ENCODE measurements at places on chromosomes 1 and 21.
A peak's percentile ranks its signal among the peaks of the same experiment; 100 is the strongest.

DNA sequence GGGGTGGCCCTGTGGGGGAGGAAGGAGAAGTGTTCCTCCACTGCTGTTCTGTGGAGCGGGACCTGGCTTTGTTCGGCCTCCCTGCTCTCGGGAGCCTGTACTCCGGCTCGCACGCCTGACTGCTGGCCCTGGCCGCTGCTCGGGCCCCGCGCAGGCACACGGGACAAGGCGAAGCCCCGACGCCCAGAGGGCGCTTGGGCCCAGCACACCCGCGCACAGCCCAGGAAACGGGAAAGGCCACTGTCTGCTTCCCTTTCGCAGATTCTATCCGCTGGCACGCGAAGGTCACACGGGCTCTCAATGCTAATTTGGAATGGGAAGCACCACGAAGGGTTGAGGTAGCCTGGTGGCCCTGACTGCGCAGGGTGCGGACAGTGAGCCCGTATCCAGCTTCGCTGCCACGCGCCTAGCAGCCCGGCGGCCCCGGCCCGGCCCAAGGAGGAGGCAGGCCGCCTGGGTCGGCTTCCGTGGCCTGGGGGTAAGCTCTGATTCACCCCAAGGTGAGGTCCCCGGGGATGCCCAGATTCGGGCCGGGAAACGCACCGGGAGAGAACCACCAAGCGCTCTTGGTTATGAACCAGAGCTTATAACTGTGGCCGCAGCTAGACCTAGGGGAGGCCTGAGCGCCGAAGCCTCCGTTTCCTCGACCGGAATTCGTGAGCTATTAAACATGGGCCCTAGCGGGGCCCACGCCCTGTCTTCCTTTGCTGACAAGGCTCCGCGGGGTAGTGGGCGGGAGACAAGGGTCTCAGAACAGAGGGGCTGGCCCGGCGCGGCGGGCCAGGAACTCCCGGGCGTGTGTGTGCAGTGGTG is 19.7 kb upstream of the TBX15 start:
- DNase-seq = no peak

DNA sequence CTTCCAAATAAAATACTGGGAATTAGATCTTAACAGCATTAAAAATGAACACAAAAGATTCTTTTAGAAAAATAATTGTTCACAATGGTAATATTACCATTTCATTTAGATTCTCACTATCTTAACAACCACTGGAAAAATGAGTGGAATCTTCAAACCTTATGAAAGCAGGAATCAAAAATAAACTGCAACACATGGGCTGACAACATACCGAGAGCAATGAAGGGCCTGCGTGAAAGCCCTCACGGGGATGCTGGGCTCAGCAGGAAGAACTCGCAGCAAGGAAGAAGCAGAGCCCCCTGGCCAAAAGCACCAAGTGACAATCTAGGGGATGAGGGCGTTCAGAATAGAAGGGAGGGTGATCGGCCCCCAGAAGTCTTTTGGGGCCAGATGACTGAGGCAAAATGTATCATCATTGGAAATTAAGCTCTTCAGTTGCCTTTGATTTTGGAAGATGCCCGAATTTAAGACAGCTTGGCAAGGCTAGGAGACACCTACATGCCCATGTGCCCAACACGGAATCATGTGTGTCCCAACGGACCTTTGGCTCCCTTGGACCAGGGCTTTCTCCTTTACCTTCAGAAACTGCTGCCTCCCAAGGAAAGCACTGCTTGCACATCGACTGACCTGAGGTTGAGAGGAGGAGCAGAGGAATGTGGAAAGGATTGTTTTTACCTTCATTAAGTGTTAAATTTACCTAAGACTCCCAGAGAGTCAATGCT is 103.9 kb downstream of the TGFBR3 start:
- DNase-seq = no peak

GRCh38 chr1:84330125-84330984 is 28.8 kb downstream of the SAMD13 start:
- DNase-seq = no peak

DNA sequence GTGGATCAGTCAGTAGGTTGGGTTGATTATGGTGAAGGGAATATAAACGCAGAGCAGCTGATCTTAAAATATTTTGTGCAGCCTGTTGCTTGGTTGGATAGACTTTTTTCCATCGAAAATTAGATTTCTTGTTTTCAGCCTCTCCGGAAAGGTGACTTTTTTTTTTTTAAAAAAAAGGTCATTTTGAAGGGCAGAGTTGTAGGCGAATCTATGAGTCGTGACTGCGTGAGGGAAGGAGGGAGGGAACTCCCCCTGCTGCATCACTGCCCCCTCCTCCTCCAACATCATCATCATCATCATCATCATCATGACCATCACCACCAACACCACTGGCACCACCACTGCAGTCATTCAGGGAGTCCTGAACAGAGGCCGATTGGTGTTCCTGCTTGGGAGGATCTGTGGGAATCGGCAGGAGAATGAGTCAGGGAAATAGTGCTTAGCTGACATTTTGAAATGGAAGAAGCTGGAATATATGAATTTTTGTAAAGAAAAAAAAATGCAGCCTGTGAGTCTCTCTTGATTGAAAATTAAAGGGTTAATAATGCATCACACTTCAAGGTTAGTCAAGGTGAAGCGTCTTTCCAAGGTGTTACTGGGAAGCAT is 1.2 kb downstream of the ATP1B1 start:
- DNase-seq = peak; percentile 19

DNA sequence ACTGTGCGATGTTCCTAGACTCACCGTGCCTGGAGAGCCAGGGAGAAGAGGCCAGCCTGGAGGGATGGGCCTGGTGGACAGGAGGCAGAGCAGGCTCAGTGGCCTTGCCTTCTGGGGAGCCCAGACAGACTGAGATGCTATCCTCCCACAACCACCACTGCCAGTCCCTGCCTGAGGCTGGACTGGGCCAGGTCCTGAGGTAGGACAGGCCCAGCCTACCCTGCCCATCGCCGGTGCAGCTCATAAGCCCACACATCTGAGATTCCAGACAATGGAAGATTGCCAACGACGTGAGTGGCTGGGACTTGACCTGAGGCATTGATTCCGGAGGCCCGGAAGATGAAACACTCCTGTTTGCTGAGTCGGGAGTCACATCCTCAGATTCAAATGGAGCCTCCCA is 5.8 kb downstream of the CLEC20A start:
- DNase-seq = no peak

- DNase-seq = no peak
These were observed 45.5 kb downstream of the TOR1AIP2 start for GRCh38 chr1:179831852-179832699.

- no peak for DNase-seq
These were observed 15.5 kb downstream of the BLZF1 start for GRCh38 chr1:169383449-169383848.

- DNase-seq = no peak
These were observed 16.0 kb downstream of the DNAJC16 start for GRCh38 chr1:15542388-15543250.

GRCh38 chr1:21946836-21947587 is 9.9 kb upstream of the HSPG2 start:
- no peak for DNase-seq

DNA sequence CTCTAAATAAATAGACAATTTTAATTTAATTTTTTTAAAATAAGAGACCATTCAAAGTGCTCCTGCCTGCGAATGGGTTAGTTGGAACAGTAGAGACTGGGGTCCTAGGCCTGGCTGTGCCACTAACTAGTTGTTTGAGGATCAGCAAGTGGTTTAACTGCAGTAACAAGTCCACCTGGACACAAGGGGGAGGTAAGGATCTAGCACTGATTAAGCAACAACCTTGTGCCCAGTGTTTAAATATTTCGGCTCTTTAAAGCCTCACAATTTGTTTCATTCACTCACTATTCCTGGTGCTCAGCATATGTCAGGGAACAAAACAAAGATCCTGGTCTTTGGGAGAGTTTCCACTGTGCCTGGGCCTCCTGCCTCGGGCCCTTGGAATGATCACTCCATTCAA is 1.6 kb upstream of the AGT start:
- no peak for DNase-seq

DNA sequence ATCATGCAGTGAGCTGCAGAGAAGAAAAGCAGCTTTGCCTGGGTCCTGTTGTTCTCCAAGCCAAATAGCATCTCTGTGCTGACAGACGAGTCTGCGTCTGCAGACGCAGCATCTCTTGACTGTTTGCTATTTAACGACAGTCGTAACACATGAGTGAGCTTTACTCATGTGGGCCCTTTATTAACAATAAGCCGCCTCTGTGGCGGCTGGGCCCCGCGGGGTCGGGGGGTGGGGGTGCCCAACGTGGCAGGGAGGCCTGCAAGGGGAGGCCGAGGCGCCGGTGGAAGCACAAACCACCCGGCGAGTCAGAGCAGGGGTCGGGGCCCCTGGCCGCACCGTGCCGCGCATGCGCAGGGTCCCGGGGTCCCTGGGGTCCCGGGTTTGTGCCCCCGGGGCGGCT is 435.1 kb downstream of the KIF26B start:
- DNase-seq = no peak

- no peak for DNase-seq
These were observed 15.0 kb upstream of the TGFB2 start for GRCh38 chr1:218330043-218330623.

GRCh38 chr1:194378517-194378916 is 1192.1 kb upstream of the B3GALT2 start:
- DNase-seq = no peak

DNA sequence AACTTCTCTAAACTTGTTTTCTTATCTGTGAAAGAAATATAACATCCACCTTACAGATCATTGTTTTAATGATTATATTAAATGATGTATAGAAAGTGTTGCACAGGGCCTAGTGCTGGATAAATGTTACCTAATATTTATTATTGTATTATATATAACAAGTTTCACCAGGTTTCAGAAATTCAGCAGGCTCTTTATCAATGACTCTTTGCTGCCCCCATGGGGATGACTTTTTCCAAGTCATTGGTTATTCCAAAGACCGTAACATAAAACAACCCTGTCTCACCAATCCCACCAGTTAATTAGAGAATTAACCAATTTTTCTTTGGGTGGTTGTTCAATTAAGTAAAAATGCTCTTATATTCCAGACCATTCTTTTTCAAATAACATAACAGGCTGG is 7.3 kb upstream of the DEDD start:
- no peak for DNase-seq

GRCh38 chr1:155304558-155305063 is 3.4 kb upstream of the PKLR start:
- DNase-seq = no peak

- DNase-seq = no peak
These were observed 20.5 kb downstream of the SSBP3 start for GRCh38 chr1:54385727-54386022.

- no peak for DNase-seq
These were observed 56.4 kb downstream of the WDR3 start for GRCh38 chr1:117985973-117986372.

GRCh38 chr1:91653183-91653582 is 152.5 kb downstream of the CDC7 start:
- no peak for DNase-seq

- no peak for DNase-seq
These were observed 77.3 kb upstream of the BCAR3 start for GRCh38 chr1:93758842-93759515.

- DNase-seq = no peak
These were observed 24.4 kb upstream of the DEPDC1 start for GRCh38 chr1:68521286-68521685.

DNA sequence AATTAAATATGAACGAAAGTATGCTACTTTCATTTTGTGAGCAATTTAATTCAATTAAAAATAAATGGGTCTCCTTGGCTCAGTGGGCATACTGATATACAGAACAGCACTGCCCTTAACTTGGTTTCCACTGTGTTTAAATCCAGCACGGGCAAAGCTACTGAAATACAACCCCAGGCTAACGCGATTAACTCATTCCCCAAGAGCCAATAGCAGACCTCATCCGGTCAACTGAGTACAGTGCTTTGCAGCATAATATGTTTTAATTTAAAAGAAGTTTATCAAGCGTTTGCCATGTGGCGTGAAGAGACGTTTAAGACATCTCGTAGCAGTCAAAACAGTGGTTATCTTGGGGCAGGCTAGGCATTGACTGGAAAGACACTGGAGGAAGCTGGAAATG is 118.6 kb downstream of the PROX1 start:
- no peak for DNase-seq

DNA sequence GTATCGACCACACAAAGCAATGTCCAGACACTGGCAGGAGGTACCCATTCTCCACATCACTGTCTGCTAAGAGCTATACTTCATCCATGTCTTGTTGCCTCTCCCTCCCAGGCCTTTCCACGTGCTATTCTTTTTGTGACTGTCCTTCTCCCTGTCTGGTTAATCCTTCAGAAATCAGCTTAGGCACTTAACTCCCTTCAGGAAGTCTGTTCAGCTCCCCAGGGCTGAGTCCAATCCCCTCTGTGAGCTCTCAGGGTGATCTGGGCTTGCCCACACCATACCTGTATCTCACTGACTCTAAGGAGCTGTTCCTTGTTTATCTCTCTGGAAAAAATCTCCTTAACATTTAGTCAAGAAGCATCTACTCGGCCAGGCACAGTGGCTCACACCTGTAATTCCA is 69.4 kb downstream of the NID1 start:
- no peak for DNase-seq

- no peak for DNase-seq
These were observed 95.6 kb downstream of the CD58 start for GRCh38 chr1:116474921-116475849.

- DNase-seq = no peak
These were observed 755 bp upstream of the THRAP3 start for GRCh38 chr1:36223381-36223995.

DNA sequence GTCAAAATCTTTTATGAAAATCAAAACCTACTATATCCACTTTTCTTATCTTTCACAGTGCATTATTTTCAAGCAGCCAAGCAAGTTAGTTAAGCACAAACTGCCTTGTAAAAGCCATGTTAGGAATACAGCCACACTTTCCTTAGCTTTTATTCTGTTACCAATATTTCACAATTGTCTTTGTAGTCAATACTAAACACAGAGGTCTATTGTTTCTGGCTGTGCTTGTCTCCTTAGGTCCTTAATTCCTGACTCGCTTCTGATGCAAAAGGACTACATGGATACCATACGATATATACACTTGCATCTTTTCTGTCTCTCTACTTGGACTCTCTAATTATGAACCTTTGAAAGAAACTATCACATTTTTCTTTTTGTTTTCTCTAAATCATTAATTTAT is 331.8 kb downstream of the NEGR1 start:
- no peak for DNase-seq

GRCh38 chr1:31661856-31662255 is 17.2 kb upstream of the PEF1 start:
- no peak for DNase-seq

GRCh38 chr1:202160377-202160940 is at the start of gene PTPN7:
Gene PTPN7 (minus strand): TSS chr1:202160602. CDS start chr1:202159402, 1,200 bp downstream.
- DNase-seq = peak; percentile 92

GRCh38 chr1:204683284-204684205 is 2.0 kb downstream of the LRRN2 start:
- no peak for DNase-seq

GRCh38 chr1:230293390-230293700 is 132.8 kb downstream of the PGBD5 start:
- no peak for DNase-seq

GRCh38 chr21:45537111-45537745 is 5.0 kb downstream of the SLC19A1 start:
- peak; percentile 4 for DNase-seq
